ENCODE measurements at places on chromosomes 4 and X.

GRCh38 chr4:109648266-109648996 is 54.8 kb downstream of the CASP6 start:
- DNase-seq: no peak

- DNase-seq: no peak
Measured at GRCh38 chr4:185479507-185479971, 8.0 kb upstream of the CCDC110 start.

DNA sequence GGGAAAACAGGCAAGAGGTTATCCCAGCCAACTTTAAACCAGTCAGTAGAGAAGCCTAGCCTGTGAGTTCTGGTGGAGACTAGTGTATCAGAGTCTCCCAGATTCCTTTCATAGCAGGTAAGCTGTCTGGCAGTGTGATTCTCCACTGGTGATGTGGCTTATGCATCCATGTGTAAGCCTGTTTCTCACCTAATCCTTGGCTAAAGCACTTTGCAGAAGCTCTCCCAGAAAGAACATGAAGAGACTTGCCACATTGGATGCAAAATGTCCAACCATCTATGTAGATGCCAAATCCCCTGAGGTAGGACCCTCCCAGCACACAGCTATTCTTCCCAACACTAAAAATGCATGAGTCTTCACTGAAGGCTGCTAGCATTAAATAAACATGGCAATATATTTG is 111.7 kb downstream of the CHRNA9 start:
- DNase-seq: no peak

GRCh38 chr4:156686120-156686519 is 285.5 kb downstream of the PDGFC start:
- no peak for DNase-seq

GRCh38 chr4:98522636-98523395 is 135.6 kb downstream of the TSPAN5 start:
- no peak for DNase-seq

DNA sequence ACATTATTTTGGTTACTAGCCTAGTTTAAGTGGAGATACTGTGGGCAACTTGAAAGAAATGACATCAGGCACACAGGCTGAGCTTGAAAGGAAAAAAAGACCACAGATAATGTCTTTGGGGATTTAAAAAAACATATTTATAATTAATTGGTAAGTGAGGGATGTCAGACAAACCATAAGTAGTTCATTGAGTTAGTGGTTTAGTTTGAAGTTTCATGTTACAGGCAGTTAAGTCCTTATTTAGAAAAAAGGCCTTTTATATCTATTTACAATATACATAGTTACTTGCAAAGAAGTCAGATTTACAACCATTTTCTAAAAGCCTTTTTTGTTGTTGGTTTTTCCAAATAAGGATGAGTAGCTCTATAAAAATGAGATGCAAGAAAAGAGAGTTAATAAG is 89.2 kb downstream of the CDS1 start:
- no peak for DNase-seq

GRCh38 chr4:128711361-128711760 is 98.1 kb upstream of the JADE1 start:
- no peak for DNase-seq

GRCh38 chr4:153522802-153523094 is 56.6 kb downstream of the TMEM131L start:
- DNase-seq: no peak

- DNase-seq: no peak
Measured at GRCh38 chr4:23212558-23212957, 519.8 kb downstream of the GBA3 start.

GRCh38 chr4:2804973-2805501 is 12.2 kb downstream of the SH3BP2 start:
- no peak for DNase-seq

DNA sequence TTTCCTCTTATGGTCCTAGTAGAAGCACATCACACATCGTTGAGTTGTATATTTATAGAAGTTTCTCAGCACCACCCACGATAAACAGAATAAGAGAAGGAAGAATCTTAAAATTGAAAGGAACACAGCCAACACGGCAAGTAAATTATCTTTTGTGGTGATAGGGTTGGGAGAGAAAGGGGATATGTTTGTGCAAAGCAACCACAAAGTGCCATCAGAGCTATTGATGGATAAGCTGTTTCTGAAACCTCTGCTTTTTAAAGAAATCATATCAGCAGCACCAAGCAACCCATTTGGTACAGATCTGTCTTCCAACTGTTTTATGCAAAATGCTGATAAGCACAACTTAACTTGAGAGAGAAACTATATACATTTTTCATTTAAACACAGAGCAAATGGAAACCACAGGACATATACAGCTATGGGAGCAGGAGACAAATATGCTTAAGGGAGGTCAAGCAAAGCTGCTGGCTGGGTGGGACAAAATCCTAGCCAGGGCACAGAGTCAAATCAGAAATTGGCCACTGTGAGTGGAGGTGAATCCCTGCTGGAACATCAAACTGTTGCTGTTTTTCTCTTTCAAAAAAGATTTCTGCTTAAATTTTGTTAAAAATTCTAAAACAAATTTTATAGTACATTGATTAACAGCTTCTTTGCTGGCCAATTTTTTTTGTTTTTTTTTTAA is 194.0 kb upstream of the HHIP start:
- DNase-seq: no peak

DNA sequence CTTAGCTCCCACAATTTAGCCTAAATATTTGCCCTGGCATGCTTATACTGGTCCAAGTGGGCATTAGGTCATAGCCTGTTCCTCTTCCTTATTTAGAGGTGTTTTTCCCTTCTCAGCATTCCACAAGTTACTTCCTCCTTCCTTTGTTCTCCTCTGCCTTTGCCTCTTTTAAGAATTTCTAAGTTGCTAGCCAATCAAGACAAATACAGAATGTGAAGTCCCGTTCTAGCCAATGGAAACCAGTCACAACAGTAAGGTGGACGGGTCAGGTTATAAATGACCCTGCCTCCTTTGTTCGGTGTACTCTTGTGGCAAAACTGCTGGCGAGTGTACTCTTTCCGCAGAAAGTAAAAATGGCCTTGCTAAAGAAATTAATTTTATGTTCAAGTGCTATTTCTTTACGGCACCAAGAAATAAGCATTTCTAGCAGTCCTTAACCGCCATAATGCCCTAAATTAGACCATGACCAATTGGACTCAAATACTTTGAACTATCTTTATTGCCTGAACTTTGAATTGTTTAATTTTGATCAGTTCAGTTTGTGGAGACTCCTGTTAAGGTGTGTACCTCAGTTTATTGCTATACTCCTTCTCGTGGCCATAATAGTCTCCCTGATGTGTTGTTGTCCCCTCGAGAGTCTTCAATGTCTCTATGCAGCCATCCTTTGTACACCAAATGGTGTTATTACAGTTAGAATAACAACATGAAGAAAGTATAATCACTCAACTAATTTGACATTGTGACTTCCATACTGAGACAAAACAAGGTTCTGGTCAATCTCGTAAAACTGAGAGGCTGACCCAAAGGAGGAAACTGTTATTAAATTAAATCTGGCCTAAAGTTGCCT is 1.6 kb upstream of the HADH start:
- DNase-seq: no peak

DNA sequence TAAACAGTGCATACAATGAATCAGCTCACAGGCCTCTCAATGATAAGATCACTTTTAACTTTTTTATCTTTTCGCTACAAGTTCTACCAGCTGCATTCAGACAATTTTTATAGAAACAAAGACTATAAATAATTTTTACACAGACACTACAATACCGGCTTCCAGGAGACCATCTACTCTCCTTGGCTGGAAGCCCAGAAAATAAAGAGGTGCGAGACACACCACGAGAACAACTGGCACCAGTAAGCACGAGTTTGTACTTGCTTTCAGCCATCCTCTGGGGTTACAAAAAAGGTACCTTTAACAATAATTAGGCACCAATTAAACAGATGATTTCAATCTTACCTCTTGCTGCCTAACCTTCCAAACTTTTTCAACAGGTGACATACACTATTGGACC is 11.2 kb upstream of the PRDX4 start:
- no peak for DNase-seq

DNA sequence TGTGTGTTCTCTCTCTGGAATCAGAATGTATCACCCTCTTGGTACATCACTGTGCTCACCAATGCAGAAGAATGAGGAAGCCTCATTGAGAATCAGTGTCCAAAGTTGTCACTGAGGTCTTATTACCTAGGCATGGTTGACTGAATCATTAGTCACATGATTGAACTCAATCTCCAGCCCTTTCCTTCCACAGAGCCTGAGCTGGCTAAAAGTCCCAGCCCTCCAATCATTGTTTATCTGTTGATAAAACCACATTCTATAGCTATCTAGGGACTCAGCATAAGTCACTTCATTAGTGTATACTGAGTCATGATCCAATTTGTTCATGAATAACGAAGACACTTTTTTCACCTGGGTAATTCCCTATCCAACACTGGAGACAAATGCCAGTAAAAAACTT is 396.8 kb downstream of the TRAM1L1 start:
- DNase-seq: no peak

DNA sequence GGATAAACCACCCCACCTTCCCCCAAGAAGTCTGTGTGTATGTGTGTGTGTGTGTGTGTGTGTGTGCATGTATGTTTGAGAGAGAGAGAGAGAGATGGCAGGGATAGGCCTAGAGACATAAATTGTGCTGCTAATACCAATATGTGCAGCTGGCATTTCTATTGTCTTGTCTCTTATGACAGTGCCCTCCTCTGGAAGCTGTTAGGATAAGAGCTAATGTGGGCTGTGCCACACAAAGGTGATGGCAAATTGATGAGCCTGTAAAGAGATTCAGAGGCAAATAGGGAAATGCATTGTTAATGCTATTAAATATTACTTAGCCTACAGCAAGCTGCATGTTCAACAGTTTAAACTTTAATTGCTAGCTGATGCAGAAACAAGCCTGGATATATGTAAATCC is 332.0 kb downstream of the NKX6-1 start:
- no peak for DNase-seq

DNA sequence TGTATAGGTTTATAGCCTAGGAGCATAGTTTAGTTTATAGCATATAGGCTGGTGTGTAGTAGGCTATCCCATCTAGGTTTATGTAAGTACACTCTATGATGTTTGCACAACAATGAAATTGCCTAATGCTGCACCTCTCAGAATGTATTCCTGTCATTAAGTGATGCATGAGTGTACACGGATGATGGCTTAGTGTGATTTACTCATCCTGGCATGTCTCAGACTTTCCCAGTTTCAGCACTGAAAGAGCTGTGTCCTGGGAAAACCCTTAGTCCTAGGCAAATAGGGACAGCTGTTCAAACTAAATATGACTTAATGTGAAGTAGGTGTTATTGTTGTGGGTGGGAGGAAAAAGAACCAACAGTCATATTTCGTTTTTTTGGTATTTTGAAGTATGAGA is 264.9 kb upstream of the MAGEB18 start:
- no peak for DNase-seq

GRCh38 chr4:158599150-158599549 is 72.5 kb downstream of the C4orf46 start:
- DNase-seq: no peak

- no peak for DNase-seq
Measured at GRCh38 chr4:140092094-140092851, 61.7 kb downstream of the MAML3 start.

GRCh38 chrX:72468607-72469006 is 104.0 kb downstream of the HDAC8 start:
- no peak for DNase-seq

DNA sequence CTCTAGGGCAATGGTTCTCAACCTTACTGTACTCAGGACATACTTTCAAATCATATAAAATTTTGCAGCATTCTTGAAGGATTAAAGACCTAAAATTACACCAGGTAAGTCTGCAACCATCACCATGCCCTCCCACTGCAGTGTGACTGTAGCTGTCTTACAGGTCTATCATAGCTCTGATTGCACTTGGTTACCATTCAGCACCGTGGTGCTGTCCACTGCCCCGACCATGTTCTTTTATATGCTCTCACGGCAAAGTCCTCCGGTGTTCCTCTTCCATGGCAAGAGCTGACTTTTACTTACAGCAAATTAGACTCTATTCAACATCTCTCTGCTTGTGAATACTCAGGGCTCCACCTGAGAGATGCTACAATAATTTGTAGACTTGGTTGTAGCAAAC is 11.5 kb downstream of the CRMP1 start:
- DNase-seq: no peak

DNA sequence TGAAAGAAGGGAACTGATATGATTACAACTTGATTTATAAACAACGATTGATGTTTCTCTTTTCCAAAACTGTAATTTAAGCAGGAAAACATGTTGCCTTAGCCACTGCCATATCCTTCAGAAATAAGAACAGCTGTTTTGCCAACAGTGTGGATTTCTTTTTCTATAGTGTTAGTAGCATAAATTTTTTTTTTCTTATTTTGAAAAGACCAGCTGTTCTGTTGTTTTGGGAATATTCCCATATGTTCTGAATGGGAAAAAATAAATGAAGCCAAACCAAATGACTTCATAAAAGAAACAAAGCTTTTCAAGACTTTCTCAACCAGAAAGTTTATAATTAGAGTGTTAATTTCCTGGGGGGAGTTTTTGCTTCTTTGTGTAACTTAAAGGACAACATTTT is 83.9 kb upstream of the ARHGAP24 start:
- DNase-seq: no peak

GRCh38 chr4:77777135-77777807 is 41.9 kb downstream of the CNOT6L start:
- no peak for DNase-seq

DNA sequence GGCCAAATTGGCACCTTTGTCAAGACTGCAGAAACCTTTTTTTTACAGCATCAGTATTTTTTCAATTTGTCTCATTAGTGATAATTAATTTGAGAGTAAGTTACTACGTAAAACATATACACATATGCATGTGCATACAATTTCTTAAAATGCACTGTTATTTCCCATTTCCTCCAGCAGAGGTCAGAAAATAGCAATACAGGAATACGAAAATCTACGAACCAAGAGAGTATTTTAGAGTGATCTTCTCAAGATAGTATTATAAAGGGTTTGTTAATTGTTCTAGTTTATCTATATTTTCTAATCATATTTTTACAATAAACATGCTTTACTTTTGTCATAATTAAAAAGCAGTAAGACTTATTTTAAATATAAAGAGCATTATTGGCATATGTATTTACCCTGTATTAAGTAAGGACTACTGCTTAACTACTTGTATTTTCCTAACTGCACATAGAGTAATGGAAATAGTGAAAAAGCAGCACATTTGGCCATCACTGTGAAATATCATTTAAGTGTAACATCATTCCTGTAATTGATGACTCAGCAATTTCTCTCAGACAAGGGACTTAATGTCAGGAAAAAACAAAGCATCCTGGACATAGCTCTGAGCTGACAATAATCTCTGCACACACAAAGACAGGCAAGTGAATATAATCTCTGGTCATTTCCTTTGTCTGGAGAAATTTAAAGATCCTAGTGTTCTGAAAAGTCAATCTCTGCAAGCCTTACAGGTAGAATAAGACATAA is 45.6 kb downstream of the MAOB start:
- DNase-seq: no peak

DNA sequence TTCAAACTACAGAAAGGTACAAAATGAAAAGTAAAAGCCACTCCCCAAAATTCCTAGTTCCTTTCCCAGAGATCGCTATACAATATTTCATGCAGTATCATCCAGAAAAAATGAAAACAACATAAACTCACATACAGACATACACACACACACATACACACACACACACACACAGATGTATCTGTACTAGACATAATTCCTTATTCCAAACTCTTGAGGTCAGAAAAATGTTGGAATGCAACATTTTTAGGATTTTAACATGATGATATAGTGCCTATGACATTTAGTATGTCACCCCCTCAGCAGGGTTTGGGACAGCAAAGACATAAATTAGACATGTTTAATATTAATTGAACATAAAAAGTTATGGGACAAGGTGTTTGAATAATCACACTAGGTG is 73.4 kb upstream of the LHFPL1 start:
- DNase-seq: no peak

- DNase-seq: no peak
Measured at GRCh38 chr4:21753084-21753760, 195.3 kb downstream of the KCNIP4 start.

All from stimulated activated CD4-positive, alpha-beta T cell treated with anti-CD3 and anti-CD28 coated beads, TNF-alpha, amount 100 ng/mL, for 4 hours (primary cell).